ENCODE measurements at places on chromosomes 1 and 21.

GRCh38 chr21:30652891-30653290, 10.2 kb downstream of the KRTAP20-3 start:
- DNase-seq = no peak

DNA sequence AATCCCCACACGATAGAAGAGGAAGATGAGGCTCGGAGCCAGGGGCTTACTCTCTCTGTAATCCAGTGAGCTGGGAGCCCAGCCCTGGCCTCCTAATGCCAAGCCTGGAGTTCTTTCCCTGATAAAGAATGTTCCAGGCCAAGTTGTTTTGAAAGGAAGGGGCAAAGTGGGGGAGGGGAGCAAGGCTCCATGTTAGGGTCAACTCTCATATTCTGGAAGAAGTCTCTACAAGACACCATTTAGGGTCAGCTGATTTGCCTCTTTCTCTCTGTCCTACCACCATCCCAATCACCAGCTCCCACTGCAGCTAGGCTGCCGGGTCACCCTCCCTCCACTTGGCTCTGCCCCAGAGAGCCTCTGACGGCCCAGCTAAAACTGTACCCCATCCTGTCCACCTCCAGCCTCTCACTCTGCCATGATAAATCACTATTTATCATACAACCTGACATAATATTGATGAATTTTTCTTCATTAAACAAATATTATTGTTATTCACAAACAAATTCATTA, 95.0 kb downstream of the GLIS1 start:
- no peak for DNase-seq

DNA sequence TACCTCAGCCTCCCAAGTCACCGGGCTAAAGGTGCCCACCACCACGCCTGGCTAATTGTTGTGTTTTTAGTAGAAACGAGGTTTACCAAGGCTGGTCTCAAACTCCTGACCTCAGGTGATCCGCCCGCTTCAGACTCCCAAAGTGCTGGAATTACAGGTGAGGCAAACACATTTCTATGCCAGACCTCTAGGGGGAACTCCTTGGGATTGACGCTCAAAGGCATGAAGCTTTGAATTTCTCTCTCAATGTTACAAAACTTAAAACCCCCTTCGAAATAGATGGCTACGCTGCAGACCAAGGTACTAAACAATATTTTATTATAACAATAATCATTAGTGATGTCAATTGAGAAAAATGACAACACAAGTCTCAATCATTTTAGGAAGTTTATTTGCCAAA, 330.0 kb downstream of the SETD4 start:
- no peak for DNase-seq

- peak; percentile 74 for DNase-seq
Measured at GRCh38 chr1:34164771-34165391, at the start of gene CSMD2. Gene CSMD2, minus strand, starts transcription at chr1:34165230. Its CDS starts 133 bp downstream, at chr1:34165097.

DNA sequence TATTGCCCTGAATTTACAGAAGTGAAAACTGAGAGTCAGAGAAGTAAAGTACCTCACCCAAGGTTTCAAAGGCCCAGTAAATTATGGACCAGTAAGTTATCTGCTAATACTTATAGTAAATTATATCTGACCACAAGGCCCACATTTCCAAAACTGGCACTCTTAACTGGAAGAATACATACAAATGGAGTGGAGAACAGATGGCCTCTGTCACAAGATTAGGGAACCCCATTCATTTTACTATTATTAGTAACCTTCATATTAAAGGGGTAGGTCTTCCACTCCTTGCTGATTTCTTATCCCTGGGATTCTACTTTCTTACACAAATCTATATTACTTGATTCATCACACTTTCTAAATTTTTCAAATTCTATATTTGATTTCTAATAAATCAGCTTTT, 588.8 kb downstream of the NEGR1 start:
- no peak for DNase-seq

Data from Ammon's horn (tissue), 1 donor.